ENCODE measurements at places on chromosomes 7 and 10.

DNA sequence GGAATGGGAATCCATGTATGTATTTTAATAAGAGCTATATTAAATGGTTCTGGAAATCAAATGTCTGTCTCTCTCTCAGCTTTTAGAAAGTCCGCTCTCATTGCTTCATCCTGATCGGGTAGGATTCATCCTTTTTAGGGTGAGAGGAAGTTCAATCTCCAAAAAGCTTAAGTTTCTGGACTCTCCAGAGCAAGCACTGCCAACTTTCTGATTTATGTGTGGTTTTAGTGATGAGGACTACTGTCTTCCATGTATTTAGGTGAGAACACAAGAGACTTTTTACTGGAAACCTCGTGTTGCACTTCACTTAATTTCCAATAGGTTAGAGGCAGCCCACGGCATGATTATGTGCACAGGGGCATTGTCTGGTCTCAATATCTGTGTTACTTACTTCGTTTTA lies 267.9 kb downstream of the SUGCT start:
- peak; percentile 6 for DNase-seq

GRCh38 chr7:83130623-83131545 lies 31.8 kb downstream of the PCLO start:
- peak; percentile 16 for DNase-seq

DNA sequence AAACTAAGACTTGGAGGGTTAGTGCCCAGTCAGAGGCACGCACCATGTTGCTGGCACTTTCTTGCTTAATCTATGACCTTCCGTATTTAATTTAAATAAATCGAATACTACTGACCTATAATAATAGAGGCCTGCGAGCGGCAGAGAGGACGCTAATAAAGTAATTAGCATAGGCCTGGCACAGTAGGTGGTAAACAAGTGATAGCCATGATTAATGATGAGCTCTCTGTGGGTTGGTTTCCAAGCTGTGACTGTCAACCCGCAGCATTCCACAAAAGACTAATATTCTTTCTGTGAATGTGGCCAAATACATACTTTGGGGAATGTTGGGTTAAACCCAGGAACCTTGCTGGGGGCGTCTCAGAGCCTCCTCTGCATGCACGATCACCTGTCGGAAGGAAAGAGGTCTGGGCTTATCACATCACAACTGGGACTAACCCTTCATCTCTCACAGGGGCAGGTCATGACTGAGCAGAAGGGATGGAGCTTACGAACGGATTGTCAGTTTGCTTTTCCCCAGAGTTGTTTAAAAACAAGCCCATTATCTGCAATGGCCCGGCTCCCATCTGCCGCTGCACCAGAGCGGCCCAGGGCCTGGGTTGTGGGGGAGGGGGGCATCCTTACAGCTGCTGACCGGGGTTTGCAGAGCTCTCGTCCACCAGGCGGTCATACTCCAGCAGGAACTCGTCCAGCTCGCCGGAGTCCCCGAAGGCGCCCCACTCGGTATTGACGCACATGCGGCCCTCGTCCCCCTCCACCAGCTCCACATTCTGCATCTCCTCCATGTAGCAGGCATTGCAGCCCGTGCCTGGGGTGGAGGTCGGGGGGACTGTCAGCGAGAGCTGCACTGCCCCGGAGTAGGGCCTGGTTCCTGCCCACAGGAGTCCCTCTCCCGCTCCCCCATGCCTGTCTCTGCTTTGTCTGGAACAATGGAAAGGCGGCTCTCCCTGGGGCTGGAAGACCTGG lies 6.2 kb upstream of the MYL7 start:
- DNase-seq, result no peak

GRCh38 chr10:102311025-102311420 lies 65.7 kb downstream of the GBF1 start:
- DNase-seq, result no peak

- no peak for DNase-seq
Observed at GRCh38 chr7:95001815-95002561, 94.6 kb downstream of the PPP1R9A start.

- DNase-seq, result no peak
Observed at GRCh38 chr10:70053218-70053840, 683 bp downstream of the MACROH2A2 start.

DNA sequence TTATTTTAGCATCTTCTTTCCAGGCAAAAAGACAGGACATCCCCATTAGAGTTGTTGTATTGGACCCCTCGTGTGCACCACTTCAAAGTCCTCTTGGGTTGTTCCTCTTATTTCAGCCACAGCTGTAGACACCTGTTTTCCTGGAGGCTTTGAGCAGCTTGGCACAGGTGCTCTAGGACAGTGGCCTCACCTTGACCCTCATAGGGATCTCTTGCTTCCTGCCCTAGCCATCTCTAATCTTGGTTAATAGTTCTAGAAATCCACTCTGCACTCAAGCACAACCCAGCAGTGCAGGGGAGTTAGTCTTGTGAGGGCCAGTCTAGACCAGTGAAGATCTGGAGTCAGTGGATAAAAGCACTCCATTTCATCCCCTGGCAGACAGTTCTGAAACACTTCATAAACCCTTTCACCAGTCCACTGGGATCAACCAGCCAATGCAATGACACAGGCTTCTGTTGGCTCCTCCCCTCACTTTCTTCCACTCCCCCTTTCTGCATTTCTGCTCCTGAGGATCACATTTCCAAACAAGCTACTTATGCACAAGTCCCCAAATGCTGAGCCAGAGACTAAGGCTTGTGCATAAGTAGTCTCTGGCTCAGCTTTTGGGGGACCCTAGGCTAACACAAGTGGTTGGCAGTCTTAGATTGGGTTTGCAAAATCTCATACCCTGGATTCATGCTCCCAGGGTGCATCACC lies 131.5 kb upstream of the LAMB4 start:
- no peak for DNase-seq

GRCh38 chr10:118629211-118629610 lies 33.8 kb upstream of the PRLHR start:
- no peak for DNase-seq

DNA sequence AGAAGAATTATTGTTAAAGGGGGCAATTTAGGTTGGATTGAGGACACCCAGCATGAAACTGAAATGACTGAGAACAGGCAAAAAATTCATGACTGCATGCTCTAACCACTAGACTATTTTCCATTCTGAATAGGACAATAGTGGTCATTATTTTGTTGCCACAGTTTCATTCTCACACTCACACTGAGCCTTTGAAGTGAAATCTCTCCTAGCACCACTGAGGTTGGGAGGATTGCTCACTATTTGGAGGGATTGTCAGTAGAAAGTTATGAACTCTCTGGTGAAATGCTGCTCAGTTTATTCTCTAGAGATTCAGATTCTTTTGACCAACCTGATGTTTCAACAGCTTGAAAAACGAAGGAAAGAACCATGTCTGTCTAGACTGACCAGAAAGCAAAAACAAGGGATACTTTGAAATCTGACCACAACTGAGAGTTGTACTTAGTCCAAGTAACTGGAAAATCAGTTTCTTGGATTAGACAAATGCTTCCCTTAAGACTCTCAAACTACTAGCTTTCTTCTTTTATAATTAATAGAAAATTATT lies 191.2 kb downstream of the DYNC1I1 start:
- no peak for DNase-seq

Data from astrocyte (in vitro differentiated cells and primary cell).